HS-27A (cell line): ENCODE measurements at places on chromosomes 2 and 18.

GRCh38 chr2:109129356-109129920, 433 bp downstream of the SH3RF3 start:
- no peak for DNase-seq

DNA sequence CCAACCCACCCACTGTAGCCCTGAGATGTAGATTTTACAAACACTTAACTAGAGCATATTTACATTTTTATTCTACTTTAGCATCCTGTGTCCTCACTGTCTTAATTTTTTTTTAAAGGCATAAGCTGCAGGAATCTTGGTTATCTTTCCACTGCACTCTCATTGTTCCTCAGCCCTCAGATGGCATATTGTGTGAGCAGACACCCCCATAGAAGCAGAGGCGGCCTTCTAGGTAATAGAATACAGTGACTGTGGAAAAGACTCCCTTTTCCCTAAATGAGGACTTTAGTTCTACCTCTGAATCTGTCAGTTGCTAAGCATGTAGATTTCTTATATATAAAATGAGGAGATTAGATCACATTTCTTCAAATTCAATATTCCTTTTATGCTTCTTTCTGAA, 543.5 kb upstream of the SPHKAP start:
- no peak for DNase-seq

GRCh38 chr2:75810611-75811330, 100.1 kb upstream of the GCFC2 start:
- no peak for DNase-seq

- DNase-seq = no peak
Observed at GRCh38 chr2:241304039-241304670, 11.3 kb downstream of the HDLBP start.

DNA sequence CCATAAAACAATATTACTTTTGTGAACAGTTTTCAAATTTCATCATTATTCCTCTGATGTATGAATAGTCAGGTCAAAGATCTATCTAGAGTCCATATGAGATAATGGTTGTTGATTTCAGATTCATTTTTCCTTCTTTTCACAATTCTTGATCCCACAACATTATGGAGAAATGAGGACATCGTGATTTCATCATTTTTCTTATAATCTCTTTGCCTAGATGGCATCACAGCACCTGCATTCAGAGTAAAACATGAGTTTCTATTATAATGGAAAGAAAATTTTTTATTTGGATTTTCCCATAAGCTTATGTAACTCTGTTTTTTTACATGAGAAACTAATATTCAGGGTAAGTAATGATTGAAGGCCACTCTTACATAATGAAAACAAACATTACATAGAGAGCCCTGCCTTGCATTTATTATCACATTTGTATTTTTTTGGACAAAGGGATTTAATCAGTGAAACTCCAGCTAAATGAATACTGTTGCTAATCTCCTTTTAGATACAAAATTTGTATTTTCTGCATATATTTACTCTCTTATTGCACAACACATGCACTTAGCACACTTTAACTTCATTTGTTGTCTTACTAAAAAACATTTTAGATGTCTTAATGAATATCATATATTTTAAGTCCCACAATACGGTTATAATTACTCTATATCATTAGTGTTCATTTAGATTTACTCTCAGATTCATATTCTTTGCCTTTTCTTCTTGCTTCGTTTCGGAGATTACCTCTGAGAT, 188.4 kb upstream of the KYNU start:
- no peak for DNase-seq

DNA sequence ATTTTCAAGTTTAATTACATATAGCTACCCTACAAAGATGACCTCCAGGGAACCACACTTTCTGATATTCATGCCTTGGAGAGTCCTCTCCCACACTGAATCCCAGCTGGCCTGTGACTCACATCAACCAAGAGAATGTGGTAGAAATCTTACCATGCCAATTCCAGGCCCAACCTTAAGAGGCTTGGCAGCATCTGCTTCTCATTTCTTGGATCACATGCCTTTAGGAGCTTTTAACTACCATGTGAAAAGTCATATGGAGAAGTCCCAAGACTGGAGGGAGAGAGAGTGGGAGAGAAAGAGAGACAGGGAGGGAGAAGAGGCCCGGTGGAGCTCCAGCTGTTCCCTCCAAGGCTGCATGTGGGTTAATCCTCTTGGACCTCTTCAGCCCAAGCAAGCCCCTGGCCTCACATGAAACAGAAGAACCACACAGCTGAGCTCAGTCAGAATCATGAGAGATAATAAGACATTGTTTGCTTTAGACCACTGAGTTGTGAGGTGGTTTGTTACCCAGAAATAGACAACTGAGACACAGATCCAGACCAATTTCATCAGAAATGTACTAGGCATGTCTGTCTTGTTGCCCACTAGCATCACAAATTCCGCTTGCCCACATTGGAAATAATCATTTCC, 190.7 kb downstream of the MTCL1 start:
- peak; percentile 59 for DNase-seq

DNA sequence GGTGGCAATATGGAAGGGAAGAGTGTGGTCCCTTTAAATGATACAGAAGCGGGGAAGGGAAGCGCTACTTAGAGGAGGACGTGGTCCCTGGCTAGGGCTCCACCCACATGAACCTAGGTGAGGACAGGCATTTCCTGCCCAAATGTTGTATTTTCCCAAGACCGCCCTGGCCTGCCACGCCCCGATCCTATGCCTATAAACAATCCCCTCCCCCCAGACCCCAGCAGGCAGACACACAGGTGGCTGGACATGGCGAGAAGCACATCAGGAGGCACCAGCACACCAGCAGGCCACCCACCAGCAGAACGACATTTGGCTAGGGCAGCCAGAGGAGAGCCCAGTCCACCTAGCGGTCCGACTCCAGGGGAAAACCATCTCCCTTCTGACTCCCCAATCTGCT, 47.2 kb downstream of the METTL8 start:
- DNase-seq = no peak

GRCh38 chr2:8984157-8984556, 19.3 kb downstream of the MBOAT2 start:
- DNase-seq = no peak

DNA sequence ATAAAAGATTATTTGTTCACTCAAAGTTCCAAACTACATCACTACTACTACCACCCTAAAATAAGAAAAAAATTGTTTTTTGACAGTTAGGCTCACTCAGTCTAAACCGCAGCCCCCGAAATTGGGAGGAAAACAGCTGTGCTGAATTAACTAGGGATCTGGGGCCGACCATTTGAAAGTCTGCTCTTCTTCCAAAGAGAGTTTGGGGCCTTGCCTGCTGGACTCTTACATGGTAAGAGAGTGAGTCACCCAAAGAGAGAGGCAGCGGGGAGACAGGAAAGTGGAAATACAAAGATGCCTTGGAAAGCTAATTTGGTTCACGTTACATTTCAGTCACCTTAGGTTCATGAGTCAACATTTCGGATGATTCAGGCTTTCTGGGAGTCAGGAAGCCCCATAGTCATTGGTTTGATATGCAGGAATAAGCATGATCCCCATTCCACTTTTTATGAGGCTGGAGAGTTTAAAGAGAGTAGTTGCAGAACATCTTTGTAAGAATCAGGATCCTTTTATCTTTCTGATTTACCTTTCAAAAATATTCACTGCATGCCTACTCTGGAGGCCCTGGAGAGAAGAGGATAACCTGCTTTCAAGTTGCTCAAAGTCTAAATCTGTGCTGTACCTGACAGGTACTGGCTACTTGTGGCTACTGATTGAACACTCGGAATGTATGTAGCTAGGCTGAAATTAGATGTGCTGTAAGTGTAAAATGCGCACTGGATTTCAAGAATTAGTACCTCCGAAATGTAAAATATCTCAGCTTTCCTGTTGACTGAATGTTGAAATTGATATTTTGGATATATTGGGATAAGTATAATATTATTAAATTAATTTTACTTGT, 995 bp upstream of the RTN4 start:
- peak; percentile 98 for DNase-seq
